ENCODE measurements at places on chromosomes 16 and 17. TPM values are rescaled to one million over a fixed set of nuclear protein-coding genes. Genes with fewer than 3 reads are reported as not detected.

SENP3 gene
- total RNA-seq, result 104 TPM

P2RX1 gene
- total RNA-seq, result not detected

C1QTNF1 gene
- total RNA-seq, result 42.5 TPM

GLIS2 gene
- 0.46 TPM for total RNA-seq

Data from Daoy (cell line).